ENCODE measurements at places on chromosomes 6 and 20.

- no peak for ATAC-seq
Observed at GRCh38 chr6:141677598-141678211, 455.0 kb upstream of the GJE1 start.

GRCh38 chr6:122829456-122829855, 40.4 kb downstream of the SMPDL3A start:
- no peak for ATAC-seq

- no peak for ATAC-seq
Observed at GRCh38 chr20:38170826-38171674, 6.0 kb upstream of the TGM2 start.

DNA sequence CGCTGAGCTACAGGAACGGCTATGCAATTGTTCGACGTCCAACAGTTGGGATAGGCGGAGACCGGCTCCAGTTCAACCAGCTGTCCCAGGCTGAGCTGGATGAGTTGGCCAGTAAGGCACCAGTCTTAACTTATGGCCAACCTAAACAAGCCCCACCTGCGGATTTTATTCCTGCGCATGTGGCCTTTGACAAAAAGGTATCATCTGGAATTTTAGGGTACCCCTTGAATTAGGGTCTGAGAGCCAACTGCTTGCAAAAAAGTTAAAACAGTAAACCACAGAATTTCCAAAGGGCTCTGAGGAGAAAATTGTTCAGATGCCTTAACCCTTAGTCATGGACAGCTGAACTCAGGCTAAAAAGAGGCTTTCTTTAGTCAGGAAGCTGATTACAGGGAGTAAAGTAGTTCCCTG, 3.8 kb downstream of the EFHC1 start:
- no peak for ATAC-seq

GRCh38 chr6:127026247-127026646, 92.2 kb upstream of the RSPO3 start:
- no peak for ATAC-seq

- ATAC-seq = no peak
Observed at GRCh38 chr6:37382994-37383765, 29.4 kb downstream of the RNF8 start.

DNA sequence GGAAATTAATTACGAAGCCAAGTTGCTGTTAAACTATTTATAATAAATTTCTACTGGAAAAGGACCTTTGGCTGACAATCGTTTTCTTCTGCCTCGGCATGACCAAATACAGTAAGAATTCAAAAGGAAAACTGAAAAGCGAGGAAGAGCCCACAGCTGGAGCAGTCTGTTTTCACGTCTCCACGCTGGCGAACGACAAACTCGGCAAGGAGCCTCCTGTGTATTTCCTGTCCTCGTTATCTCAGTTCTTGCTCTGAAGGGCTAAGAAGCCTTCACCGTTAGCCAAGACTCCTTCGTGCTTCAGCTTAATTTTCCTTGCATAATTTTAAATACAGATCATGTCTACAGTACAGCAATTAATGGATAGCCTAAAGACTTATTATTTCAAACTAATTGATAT, 214.3 kb upstream of the PLCB4 start:
- no peak for ATAC-seq

DNA sequence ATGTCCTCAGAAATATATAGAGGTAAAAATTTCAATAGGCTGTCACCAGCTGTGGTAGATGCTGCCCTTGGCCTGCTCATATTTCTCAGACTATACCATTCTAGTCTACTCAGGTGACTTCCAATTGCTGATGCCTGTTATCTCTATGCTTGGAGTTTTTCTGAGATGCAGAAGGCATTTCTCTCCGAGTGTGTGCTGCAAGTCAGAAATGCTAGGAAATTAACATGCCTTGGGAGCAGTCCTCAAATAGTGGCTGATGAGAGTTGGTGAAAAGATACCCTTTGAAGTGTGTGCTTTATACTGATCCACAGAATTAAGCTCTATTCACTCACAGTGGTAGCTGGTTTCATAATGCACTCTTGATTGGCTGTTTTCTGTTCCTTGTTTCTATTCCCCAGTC, 43.2 kb upstream of the PKIB start:
- ATAC-seq = no peak

GRCh38 chr6:40807484-40807883, 220.3 kb upstream of the LRFN2 start:
- ATAC-seq = no peak

DNA sequence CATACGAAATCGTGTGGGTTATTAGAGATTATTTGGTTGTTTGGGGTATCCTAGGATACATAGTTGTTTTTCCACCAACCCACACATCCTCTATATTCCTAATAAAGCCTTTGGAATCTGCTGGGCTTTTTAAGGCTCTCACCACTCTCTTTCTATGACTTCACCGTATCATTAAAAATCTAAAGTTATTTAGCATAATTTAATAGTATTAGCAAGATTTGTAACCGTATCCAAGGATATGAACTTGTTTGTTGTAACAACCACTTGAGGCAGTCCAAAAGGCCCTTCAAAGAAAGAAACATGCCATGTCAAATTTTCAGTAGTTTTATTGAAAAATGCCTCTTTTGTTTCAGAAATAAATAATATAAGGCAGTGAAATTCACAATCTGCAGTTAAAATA, 121.8 kb downstream of the COL12A1 start:
- ATAC-seq = no peak

Measured in stimulated activated memory B cell treated with anti-CD40 and anti-IgM and Interleukin-4, amounts not matched to agents 10 μg/mL and 1 μg/mL and 100 μg/mL, for 72 hours (primary cell).